ENCODE measurements at places on chromosomes 4 and X.

GRCh38 chr4:8905773-8906667 lies 34.4 kb upstream of the HMX1 start:
- DNase-seq, result no peak

GRCh38 chrX:72461766-72462165 lies 110.9 kb downstream of the HDAC8 start:
- no peak for DNase-seq

GRCh38 chr4:143364063-143364462 lies 27.4 kb downstream of the GAB1 start:
- no peak for DNase-seq

DNA sequence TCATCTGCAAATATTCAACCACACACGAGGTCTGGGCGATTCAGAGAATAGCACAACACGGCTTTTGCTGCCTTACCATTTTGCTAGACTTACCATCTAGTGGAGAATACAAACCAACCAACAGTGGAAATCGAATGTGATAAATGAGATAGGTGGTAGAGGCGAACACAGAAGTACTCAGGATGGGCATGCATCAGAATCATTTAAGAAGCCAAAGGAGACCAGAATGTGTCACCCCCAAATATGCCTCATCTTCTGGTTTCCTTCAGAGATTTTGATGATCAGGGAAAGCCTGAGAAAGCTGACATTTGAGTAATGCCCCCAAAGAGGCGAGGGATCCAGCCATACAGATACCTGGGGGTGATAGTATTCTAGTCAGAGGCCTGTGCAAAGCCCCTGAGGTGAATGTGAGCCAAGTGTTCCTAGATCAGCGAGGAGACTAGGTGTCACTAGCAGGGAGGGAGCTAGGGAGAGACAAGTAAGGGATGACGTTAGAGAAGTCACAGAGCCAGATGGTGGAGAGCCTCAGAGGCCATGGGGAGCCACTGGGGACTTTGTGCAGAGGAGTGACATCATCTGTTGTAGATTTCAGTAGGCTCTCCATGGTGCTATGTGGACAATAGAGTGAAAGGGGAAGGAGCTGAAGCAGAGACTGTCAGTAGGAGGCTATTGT lies 1.7 kb downstream of the MTMR1 start:
- DNase-seq, result no peak

DNA sequence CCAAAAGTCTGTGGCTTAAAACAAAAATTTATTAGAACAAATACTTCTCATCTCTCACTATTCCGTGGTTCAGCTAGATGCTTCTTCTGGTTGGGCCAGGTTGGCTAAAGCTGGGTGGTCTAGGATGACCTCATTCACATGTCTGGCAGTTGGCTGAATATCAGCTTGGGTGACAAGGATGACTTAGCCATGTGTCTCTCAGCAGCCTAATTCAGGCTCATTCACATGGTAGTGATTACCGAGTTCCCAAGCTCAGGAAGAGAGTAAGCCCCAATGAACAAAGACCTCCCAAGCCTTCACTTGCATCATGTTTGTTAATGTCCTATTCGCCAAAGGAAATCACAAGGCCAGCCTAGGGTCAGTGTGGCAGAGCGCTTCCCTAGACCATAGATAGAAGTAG lies 119.4 kb downstream of the FANCB start:
- no peak for DNase-seq

All from muscle of arm (tissue), 14 donors.